ENCODE measurements at places on chromosomes 3 and 15.

DNA sequence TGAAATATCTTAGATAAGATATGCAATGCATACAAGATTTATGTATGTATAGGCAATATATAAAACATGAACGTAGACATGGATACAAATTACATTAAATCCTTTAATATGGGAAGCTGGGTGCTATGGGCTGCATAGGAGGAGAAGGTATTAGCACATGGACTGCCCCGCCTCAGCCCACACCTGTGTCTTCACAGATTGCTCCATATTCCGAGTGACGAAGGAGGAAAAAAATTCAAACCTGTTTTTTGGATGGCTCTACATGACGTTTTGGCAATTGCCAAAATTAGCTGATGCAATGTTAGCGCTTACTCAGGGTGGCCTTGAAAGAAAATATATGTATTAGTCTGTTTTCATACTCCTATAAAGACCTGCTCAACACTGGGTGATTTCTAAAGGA lies 223.4 kb upstream of the SLCO3A1 start:
- DNase-seq, result no peak

DNA sequence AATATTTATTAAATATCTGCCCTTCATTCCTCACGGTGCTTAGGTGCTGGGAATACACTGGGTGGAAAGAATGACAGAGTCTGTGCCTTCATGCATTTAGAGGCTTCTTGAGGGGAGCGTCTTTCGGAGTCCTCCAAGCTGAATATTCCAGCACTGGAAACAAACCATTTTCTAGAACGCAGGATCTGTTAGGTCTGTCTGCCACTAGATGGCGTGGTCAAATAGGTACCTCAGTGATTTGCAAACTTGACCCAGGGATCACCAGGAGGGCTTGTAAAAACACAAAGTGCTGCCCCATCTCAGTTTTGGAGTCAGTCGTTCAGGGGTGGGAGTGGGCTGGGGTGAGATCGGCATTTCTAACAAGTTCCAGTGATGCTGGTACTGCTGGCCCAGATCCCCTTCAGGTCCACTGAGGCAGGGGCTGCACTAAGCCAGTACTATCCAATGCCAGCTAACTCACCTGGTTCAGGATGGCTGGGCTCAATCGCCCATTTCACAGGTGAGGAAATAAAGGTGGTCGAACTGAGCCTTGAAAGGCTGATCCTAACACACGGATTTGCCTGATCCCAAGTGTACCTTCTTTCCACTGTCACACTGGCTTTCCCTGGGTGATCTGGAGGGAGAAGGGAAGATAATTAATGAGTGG lies 14.8 kb downstream of the ARNT2 start:
- no peak for DNase-seq

DNA sequence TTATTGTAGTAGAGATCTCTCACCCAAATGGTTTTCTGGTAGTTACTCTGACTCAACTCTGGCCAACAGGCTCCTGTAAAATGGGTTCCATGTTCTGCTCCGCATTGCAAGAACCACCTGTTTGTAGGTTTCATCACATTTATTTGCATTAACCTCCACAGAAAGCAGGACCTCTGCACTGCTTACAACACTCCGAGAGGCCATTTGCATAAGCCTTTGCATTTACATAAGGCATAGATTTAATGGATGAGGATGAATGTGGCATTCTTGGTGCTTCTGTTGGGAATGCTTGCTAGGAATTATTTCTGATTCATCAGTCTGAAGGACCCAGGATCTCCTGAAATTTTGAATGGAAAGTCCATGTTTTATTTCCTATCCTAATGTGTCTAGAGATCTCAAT lies 320.1 kb downstream of the ZNF621 start:
- DNase-seq, result no peak

- no peak for DNase-seq
Observed at GRCh38 chr15:41215708-41216107, 14.8 kb downstream of the EXD1 start.

DNA sequence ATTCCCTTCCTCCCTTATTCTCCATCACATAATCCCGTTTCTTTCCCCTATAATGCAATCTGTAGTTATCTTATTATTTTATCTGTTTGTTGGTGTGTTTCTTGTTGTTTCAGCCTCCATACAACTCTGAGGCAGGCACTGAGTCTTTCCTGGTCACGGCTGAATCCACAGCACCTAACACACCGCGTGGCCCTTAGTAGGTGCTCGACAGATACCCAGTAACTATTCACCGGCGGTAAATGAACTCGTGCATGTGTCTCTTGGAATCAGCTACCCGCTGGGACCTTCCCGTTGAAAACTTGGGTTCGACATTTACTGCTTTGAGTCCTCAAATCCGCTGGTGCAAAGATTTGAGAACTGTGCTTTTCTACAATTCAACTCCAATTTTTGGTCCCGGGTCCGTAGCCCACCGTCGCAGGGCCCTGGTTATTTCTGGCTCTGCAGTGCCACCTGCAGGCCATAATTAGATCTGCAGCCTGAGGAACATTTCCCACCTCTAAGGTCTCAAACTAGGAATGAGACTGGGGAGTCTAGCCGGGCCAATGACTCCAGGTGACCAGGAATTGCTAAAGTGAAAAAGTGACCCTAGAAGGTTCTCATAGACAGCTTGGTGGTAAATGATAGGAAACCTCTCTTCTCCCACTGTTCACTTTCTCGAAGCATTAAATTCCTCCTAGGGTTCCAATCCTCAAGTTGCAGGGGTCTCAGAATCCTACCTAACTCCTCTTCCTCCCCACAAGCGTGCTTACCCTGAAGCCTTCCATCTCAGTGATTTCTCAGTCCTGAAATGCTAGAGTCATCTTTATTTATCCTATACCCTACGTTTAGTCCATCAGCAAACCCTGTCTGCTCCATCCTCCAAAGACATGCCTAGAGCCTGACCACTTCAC lies 40.0 kb upstream of the TRH start:
- DNase-seq, result no peak

GRCh38 chr3:184453296-184453695 lies 73.4 kb downstream of the CHRD start:
- DNase-seq, result no peak

GRCh38 chr3:114034787-114035545 lies 21.4 kb downstream of the CCDC191 start:
- DNase-seq, result no peak

DNA sequence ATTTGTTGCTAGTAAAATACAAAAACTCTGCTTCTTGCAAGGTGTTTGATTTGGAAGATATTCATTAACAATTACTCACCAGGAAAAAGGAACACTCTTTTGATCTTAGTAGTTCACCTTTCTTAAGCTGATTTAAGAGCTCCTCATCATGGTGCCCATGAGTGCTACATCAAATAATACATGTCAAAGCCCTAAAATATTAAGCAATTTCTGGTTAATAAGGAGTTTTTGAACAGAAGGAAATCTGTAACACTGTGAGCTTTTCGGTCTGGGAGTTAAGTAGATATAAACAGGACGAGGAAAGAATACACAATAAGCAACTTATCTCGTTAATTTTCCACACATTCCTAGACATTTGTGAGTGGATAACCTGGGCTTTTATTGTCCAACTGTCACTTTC lies 83.9 kb upstream of the DCBLD2 start:
- no peak for DNase-seq

- DNase-seq, result no peak
Observed at GRCh38 chr15:60477916-60478565, 901 bp downstream of the ICE2 start.

GRCh38 chr3:157282261-157283191 lies 122.6 kb upstream of the CCNL1 start:
- DNase-seq, result no peak

DNA sequence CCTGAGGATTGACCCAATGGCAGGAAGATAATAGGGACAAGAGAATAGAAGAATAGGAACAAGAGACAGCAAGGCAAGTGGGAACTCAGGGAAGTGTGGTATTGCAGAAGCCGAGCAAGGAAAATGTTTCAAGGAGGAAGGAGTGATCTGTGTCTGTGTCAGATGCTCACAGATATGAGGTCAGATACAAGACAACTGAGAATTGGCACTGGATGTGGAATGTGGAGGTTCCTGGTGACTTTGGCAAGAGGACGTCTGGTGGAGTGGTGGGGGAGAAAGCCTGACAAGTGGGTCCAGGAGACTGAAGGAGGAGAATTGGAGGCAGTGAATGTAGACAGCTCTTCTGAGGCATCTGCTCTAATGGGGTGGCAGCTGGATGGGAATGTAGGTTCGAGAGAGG lies 24.1 kb downstream of the GYG1 start:
- DNase-seq, result no peak

GRCh38 chr15:101464999-101465669 lies 24.4 kb downstream of the PCSK6 start:
- DNase-seq, result no peak

- DNase-seq, result no peak
Observed at GRCh38 chr15:79373728-79374127, 58.4 kb upstream of the MINAR1 start.

DNA sequence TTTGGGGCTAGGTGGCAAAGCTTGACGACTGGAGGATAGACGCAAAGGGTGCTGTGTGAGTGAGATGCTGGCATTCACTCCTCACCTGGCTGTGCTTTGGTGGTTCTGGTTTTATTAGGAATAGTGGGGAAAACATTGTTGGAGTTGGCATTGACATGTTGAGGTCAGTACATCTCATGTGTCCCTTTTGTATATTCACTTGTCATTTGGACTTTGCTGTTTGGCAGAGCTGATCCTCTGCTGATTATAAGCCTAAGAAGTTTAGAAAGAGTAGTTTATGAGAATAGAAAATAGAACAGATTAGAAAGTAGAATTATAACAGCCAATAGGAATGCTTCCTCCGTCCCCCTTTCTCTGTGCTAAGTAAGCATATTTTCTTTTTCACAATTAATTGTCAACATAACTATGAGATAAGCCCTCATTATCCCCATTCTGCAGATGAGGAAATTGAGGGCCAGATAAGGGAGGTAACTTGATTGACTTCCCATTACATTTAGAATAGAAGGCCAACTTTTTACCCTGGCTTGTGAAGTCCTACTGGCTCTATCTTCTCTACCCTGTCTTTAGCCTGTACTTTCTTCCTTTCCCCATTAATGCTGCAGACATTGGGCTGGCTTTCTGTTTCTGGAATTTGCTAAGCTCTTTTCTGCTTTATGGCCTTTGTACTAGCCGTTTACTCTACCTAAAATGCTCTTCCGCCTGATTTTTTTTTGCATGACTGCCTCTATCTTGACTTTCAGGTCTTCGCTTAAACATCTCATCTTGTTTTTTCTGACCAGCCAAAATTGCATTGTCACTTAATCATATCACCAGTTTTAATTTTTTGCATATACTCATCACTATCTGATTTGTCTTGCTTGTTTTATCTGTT lies 12.8 kb downstream of the ITPR1 start:
- DNase-seq, result no peak

- DNase-seq, result no peak
Observed at GRCh38 chr15:65032801-65033537, 3.5 kb upstream of the MTFMT start.

Data from NCI-H2107 (cell line).